ENCODE measurements at places on chromosomes 12 and 14.
A peak's percentile ranks its signal among the peaks of the same experiment; 100 is the strongest.

GRCh38 chr14:105184461-105184860 lies 3.3 kb upstream of the NUDT14 start:
- DNase-seq = no peak

- DNase-seq = peak; percentile 33
Measured at GRCh38 chr12:52585066-52585465, 11.4 kb upstream of the KRT74 start.

GRCh38 chr14:102184316-102185035 lies 44.8 kb downstream of the WDR20 start:
- DNase-seq = no peak

GRCh38 chr12:650983-651382 lies 12.3 kb downstream of the NINJ2 start:
- DNase-seq = peak; percentile 51

GRCh38 chr14:24092110-24092504 lies 2.0 kb upstream of the PCK2 start:
- DNase-seq = no peak

GRCh38 chr12:96419576-96420276 lies 19.5 kb upstream of the CDK17 start:
- DNase-seq = no peak

- DNase-seq = peak; percentile 99
Measured at GRCh38 chr14:105490572-105491365, at the start of gene TEDC1. TSS of gene TEDC1 (plus strand) at chr14:105491246. CDS start at chr14:105491376, 130 bp downstream.

- DNase-seq = no peak
Measured at GRCh38 chr12:69389831-69390230, 30.3 kb downstream of the YEATS4 start.

DNA sequence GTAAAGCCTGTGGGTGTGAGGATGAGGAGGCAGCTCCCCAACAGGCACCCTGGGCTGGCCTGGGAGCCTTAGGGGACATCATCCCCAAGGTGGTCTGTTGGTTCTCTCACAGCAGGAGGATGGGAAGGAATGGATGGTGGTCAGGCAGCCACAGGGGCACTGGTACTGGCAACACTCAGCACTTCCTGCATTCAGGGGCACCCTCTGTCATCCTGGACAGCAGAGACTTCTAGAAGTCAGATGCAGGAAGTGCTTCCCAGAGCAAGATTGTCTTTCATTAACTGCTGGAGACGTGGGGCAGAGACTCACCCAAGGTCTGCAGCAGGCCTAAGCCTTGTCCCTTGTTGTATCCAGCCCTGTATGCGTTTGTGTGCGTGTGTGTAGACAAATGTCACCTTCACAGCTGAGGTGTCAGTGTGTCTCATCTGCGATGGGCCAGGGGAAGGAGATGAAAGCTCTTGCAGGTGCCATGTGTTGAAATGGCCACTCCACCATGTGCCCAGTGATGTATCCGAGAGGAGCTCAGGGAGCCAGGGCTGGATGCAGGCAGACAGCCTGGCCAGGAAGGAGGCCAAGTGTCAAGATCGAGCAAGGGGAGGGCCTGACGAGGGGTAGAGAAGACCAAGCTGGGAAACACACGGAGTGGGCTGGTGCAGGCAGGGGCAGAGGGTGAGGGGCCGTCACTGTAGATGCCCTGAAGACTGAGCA lies 85.1 kb downstream of the PITPNM2 start:
- no peak for DNase-seq

DNA sequence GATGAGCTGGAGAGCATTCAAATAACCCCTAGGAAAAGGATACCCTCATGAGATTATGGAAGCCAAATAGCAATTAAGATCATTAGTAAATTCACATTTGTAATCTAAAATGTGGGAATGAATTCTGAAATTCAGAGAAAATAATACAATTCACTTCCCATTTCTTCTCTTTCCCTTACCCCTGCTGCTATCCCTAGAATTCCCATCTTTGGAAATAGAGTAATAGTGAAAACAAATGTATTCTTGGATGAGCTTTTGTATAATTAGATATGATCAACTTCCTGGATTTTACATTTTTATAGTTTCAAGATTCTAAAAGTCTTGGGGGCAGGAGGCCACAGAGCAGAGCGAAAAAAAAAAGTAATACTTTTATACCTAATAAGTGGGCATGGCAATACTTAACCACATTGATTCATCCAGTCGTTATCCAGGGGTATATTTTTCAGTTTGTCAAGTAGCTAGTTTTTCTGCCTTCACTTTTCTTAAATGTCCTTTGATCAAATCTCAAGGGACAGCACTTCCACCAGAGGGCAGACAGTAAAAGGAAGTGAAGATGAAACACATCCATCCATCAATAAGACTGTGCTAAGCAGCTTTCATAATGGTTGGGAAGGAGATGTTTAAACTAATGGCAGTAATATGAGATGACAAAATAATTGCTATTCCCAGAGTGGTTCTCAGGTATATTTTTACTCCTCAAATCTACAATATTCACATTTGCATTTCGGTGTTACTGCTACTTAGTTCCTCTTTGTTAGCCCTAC lies 401.3 kb downstream of the DIO2 start:
- DNase-seq = peak; percentile 1

DNA sequence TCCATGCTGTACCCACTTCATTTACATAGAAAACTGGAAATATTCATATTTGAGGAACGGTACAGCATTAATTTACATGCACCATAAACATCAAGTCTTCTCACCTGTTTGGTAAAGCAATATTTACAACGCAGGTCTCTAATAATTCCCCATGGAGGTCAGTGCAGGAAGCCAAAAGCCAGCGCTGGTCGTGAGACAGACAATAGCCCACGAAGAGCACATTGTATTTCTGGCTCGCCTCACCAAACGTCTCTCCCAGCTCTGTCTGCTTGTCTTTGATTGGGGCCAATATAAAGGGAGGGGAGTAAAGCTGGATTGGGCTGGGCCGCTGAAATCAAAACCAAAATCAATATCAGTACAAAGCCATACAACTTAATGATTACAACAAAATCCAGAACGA lies 302.1 kb downstream of the MED13L start:
- no peak for DNase-seq

- peak; percentile 75 for DNase-seq
Measured at GRCh38 chr12:54385251-54385914, 850 bp upstream of the ZNF385A start.

DNA sequence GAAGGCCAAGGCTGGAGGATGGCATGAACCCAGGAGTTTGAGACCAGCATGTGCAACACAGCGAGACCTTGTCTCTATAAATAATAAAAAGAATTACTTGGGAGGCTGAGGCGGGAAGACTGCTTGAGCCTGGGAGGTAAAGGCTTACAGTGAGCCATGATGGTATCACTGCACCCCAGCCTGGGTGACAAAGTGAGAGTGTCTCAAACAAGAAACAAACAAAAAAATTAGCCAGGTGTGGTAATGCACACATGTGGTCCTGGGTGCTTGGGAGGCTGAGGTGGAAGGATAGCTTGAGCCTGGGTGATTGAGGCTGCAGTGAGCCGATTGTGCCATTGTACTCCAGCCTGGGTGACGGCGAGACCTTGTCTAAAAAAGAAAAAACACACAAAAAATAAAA lies 1.7 kb upstream of the GPRC5A start:
- no peak for DNase-seq

GRCh38 chr12:19214020-19214419 lies 84.5 kb downstream of the PLEKHA5 start:
- no peak for DNase-seq

- no peak for DNase-seq
Measured at GRCh38 chr12:39127401-39127800, 222.0 kb upstream of the CPNE8 start.

DNA sequence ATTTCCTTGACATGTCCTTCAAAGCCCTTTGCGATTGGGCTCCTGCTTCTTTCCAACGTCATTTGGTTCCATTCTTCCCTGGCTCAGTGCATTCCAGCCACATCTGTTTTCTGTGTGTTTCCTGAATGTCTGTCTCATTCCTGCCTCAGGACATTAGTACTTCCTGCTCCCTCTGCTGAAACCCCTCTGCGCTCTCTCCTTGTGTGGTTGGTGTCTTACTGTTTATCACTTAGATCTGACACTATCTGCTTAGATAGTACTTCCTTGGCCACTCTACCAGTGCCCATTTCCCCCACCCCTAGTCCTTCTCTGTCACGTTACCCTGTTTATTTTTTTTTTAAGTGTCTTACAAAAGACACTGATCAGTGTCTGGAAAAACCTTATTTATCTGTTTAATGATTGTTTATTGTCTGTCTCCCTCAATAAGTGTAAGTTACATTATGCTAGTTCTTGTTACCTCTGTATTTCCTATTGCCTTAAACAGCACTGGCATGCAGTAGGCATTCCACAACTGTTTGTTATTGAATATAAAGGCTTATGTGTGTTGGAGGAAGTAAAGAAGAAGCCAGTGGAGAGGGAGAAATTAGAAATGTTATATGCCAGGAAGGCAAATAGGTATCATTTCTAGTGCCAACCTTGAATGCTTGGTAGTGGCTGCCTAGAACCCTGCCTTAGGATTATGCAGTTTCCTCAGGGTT lies 21.5 kb downstream of the DYRK2 start:
- DNase-seq = no peak

DNA sequence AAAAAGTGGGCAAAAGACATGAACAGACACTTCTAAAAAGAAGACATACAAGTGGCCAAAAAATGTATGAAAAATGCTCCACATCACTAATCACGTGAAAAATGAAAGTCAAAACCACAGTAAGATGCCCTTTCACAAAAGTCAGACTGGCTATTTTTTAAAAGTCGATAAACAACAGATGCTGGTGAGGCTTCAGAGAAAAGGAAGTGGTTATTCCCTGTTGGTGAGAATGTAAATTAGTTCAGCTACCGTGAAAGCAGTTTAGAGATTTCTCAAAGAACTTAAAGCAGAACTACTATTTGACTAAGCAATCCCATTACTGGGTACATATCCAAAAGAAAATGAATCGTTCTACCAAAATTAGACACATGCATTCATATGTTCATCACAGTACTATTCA lies 237.0 kb downstream of the KIF21A start:
- no peak for DNase-seq

GRCh38 chr14:23436327-23437132 lies 1.1 kb upstream of the MYH7 start:
- DNase-seq = no peak

GRCh38 chr12:116839287-116839830 lies 41.9 kb downstream of the HRK start:
- DNase-seq = no peak

Data from inflammatory macrophage treated with lipopolysaccharide for 1 hour (primary cell).